ENCODE measurements at places on chromosomes 3 and 15.

DNA sequence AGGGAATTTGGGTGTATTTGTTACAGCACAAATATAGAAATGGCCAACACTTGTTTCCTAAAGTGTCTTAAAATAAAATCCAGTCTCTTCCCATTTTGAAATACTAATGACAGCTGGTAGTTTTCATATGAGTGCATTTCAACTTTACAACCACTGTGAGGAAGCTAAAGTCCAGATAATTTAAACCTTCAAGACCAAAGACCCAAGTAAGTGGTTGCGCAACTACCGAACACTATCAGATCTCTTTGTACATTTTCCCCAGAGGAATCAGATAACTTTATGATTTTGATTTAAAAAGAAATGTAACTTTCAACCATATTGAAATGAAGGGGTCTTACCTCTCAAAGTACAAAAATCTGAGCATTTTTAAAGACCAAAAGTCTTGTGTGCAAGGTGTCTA lies 14.3 kb downstream of the BCL2L10 start:
- DNase-seq: no peak

DNA sequence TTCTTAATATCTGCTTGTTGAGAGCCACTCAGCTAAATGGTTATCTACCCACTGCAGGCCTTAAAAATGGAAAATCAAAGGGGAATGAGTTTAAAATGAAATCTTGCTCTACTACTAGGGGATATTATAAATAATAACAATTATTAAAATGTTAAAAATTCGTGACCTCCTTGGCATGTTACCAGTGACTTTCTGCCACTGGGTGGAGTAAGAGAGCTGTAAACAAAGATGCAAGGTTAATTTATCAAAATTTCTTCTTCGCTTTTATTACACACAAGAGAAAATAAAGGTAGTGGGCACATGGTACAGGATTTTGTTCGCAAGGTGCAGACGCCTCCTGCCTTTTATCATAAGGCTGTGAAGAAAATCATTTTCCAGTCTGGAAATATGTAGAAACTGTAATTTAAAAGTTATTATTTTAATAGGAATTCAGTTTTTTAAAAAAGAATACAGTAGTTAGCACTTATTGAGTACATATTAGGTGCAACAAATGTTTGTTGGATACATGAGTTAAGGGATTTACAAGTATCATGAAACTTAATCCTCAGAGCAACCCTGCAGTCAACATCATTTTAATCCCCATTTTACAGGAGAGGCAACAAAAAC lies 272.6 kb downstream of the SUCLG2 start:
- DNase-seq: no peak

- DNase-seq: peak; percentile 21
Observed at GRCh38 chr3:184727357-184728009, 15.6 kb upstream of the MAGEF1 start.

- no peak for DNase-seq
Observed at GRCh38 chr3:147838652-147839051, 429.5 kb downstream of the ZIC1 start.

GRCh38 chr3:101999177-101999779 lies 150.0 kb downstream of the NFKBIZ start:
- no peak for DNase-seq

DNA sequence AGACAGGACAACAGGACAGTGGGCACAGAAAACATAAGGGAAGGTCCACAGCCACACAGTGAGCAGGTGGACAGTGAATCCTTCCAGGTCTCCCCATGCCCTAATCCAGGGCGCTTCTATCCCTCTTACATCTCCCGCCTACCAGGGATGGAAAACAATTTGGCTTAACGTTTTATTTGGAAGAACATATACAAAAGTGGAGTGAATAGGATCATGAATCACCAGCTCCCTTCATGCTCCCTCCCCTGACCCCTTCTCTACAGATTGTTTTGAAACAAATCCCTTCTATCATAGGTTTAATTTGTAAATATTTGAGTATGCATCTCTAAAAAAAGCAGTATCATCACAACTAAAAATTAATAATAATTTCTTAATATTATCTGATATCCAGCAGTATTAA lies 52.5 kb downstream of the CLDN11 start:
- DNase-seq: no peak

GRCh38 chr3:22496641-22497040 lies 706.5 kb upstream of the UBE2E2 start:
- DNase-seq: no peak

GRCh38 chr3:9396301-9396631 lies 1.1 kb upstream of the SETD5 start:
- peak; percentile 86 for DNase-seq

GRCh38 chr15:34031987-34032760 lies 6.8 kb downstream of the AVEN start:
- no peak for DNase-seq

- no peak for DNase-seq
Observed at GRCh38 chr15:49023354-49023753, 22.9 kb downstream of the SECISBP2L start.

GRCh38 chr3:43764056-43764455 lies 73.3 kb downstream of the ABHD5 start:
- DNase-seq: no peak

DNA sequence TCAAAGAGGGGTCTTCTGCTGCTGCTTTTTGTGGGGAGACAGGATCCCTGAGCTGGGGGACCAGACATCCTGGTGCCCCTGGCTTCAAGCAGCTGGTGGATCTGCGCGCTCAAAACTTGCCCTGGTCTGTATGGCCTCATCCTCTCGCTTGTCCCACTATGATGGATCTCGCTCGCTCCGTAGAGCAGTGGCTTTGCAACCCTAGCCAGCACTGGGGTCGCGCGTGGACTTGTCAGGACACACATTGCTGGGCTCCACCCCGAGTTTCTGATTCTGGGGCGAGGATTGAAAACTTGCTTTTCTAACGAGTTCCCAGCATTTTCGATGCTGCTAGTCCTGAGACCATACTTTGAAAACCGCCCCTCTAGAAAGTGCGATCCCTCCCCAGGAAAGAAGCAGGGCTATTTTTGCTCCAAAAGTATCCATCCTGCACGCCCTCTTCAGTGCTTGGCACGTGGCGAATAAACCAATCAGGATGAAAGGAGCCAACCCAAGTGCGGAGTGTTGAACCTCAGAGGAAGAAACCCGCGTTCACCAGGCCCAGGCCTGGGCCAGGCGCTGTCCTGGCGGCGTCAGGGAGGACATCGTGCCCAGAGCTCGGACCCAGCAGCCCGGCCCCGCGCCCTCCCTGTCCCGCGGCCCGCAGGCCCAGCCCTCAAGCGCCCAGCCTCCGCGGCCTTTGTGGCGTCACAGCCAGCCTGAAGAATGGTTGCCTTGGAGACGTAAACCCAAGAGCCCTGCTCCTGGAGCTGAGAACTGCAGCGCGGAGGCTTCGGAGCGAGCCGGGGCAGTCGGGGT lies at the start of gene CFAP100:
Gene CFAP100, plus strand, starts transcription at position 731 of the 798 bp plus-strand sequence. CDS start 1,092 bp downstream, outside the sequence.
- DNase-seq: no peak

DNA sequence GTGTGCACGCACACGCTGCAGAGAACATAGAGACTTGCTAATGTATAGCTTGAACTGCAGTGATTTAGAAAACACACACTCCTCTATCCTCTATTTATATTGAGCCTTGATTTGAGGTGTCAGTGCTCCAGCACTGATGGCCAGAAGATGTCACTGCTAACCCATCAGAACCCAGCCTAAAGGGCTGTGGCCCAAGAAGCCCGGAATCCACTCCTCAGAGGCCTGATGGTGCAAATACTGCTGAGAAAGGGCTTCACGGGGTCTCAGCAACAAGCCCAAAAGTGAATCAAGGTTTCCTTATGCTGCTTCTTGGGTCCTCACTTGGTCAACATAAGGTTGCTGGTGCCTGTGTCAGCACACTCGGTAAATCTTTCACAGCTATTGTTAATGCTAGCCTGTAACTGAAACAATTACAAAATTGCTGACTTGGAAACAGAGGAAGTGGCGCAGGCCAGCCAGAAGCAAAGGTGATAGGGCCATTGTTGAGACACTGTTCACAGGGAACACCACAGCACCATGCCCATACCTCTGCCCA lies 60.3 kb downstream of the HEG1 start:
- no peak for DNase-seq

DNA sequence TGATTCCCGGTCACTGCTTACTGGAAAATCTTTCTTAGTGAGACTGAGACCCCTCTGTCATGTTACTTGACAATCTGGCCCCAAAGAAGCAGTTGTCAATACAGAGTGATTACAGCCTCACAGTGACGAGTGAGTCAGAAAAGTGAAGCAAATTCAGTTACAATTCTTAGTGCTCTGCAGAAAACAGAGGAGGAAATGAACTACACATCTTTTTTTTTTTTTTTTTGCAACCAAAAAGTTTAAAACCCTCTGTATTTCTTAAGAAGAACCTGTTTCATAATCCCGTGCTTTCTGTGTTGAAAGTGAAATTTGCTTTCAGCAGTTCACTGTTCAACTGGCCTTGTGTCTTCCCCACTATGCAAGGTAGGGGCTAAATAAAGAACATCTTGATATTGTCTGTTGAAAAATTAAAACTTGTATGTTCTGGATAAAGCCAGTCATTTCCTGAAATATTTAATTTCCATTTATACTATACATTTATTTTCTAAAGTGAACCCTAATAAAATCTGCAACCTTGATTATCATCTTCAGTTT lies 1.9 kb downstream of the AQP9 start:
- no peak for DNase-seq

- no peak for DNase-seq
Observed at GRCh38 chr3:115401298-115401697, 222.0 kb upstream of the GAP43 start.

- no peak for DNase-seq
Observed at GRCh38 chr15:31211353-31211752, 109.8 kb upstream of the TRPM1 start.

- DNase-seq: no peak
Observed at GRCh38 chr15:38391191-38391590, 62.7 kb upstream of the FAM98B start.

GRCh38 chr3:184568924-184569829 lies 7.6 kb downstream of the EPHB3 start:
- no peak for DNase-seq

GRCh38 chr15:86611417-86612040 lies 531.9 kb downstream of the AGBL1 start:
- no peak for DNase-seq

- no peak for DNase-seq
Observed at GRCh38 chr3:52233108-52233591, 5.8 kb downstream of the TWF2 start.

DNA sequence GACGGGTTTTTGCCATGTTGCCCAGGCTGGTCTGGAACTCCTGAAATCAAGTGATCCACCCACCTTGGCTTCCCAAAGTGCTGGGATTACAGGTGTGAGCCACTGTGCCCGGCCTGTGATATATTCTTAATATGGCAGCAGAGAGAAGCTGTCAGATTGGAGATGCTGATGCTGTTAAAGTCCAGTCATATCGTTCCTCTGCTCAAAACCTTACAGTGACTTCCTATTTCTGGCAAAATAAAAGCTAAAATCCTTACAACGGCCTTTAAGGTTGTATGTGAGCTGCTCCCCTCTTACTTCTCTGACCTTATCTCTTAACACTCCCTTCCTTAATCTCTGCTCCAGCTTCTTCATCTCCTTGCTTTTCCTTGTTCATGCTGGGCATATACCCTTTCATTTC lies 26.6 kb upstream of the MGA start:
- no peak for DNase-seq

DNA sequence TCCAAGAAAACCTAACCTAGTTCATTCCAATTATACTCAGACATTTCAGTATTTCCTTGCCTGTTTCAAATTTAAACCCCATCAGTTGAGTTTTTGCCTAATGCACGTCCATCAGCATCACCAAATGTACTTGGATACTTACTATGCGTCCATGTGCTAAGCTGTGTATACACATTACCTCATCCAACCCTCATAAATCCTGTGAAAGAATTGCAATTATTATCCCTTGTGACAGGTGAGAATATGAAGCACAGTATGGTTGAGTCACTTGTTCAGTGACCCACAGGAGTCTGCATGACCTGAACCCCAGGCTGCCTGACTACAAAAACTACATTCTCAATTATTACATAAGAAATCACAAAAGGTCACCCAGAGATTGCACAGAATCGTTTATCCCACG lies 2.5 kb downstream of the OR5K2 start:
- no peak for DNase-seq

DNA sequence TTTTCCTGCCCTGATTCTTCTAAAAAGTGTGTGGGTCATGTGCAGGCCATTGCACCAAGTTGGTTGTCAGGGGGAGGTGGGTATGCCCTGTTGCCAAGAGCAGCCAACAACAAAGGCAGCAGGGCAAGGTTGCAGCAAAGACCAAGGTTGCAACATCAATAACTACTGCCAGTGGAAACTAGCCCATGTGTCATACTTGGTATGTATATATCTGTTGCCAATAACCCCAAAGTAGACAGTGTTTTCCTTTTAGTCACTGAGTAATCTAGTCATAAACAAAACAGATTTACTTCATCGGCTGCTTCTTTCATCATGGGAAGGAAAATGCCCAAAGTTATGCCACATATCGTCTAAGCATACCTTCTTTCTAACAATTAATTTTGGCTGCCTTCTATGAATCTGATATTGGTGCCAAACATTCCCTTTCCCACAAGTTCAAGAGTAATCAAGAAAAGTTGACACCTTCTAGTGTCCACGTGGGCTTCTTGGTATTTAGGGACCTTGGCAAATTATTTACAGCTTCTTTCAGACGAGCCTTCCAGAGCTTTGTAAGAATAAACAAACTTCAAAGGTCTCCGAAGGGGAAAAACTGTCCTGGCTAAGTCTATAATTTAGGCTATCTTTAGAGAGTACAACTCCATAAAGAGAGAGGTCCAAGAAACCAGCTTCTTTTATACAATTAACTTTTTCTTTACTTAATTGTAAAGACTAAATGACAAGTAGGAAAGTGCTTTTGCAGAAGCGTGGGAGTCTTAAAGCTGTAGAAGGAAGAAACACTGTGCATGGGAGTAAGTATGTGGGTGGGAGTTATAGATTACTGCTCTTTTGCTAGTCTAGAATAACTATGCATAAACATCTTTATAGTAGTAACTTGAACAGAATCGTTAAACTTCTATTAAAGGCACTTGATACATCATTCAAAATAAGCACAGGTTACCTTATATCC lies 10.0 kb upstream of the MBNL1 start:
- DNase-seq: no peak

DNA sequence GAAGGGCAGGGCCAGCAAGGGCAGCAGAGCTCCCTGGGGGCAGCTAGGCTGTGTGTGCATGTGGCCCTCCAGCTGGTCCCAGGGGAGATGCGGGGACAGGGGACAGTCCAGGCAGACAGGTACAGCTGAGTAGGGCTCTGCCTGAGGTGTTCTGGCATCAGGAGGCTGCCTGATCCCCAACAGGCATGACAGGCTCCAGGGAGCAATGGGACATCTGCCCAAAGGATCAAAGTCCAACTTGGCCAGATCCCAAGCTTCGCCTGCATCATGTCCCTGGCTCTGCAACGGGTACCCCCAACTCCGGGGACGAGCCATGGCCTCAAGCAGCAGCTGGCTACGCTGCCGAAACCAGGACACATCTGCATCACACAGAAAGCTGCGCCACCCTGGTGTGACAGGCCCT lies 21.8 kb downstream of the ATRIP start:
- DNase-seq: no peak

Data from CMK (cell line).